Esophagus muscularis mucosa (tissue), 4 donors: ENCODE measurements at places on chromosomes 5 and 9.
A peak's percentile ranks its signal among the peaks of the same experiment; 100 is the strongest.

DNA sequence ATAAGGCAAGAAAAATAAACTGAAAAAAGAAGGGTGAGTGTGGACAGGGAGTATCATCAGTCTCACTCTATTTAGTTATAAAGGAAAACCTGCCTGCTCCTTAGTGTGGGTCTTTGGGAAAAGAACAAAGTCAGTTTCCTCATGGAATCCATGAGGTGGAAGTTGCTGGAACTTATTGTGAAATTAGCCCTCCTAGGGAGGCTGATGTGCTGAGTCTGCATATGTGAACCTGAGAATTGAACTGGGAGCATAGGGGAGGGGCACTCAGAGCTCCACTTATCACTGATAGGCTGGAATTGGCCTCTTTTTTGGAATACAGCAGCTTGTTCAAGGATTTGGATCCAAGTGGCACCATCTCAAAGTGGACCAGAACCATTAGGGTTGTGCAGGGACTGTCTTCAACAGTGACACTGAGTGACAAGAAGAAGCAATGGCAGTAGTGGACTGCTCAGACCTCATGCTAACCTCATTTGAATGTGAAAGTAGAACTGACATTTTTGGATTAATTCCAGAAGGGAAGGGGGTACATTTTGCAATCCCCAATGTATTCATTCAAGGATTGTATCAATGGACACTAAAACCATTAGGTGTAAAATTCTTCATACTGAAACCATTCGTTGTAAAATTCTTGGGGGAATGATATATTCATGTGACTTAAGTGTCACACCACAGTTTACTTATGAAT lies 103.6 kb upstream of the KLF9 start:
- no peaks in the 10 kb centered on the region for H3K27me3 ChIP-seq
- H3K4me3 ChIP-seq: no peak overlapping the region
- H3K4me1 ChIP-seq: no peaks in the 10 kb centered on the region

DNA sequence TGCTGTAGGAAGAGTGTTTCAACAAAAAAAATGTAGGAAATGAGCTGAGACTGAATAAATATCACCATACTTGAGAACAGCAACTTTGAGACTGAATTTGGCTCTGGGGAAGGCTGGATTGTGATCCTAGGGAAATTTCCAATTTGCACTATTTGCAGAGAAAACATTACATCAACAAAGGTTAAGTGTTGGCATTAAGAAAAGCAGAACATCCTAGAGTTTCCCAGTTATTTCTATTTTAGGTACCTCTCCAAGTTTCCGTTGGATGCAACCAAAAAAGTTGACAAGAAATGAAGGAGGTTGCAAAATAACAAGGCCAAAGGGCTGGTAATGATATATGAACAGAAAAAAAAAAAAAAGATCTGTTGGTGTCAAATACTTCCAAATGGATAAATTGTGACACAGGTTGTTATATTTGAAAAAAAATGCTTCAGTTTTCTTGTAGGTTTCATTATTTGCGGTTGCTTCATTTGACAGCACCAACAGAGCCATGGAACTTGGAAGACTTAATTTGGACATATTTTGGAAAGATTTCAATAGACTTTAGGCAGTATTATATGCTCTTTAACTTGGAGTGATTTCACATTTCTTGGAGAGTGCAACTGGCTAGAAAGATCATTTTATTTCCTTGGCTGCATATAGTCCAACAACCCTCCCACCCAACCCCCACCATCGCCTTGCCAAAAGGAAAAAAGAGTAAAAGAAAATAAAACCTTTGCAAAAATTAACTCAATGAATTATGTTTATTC lies 230.8 kb downstream of the ZNF608 start:
- no peak overlapping the region for H3K27ac ChIP-seq
- no peaks in the 10 kb centered on the region for H3K27me3 ChIP-seq
- no peak for DNase-seq
- no peaks in the 10 kb centered on the region for H3K36me3 ChIP-seq
- peaks cover 35% of the 10 kb centered on the region for H3K4me1 ChIP-seq

GRCh38 chr9:129262261-129262660 lies 84.2 kb upstream of the IER5L start:
- H3K36me3 ChIP-seq: no peaks in the 10 kb centered on the region
- no peak overlapping the region for H3K4me3 ChIP-seq
- peak overlapping the region; percentile 66 for H3K27ac ChIP-seq

- no peaks in the 10 kb centered on the region for H3K4me1 ChIP-seq
- H3K27ac ChIP-seq: no peak overlapping the region
- no peak for DNase-seq
- no peak overlapping the region for H3K4me3 ChIP-seq
- H3K27me3 ChIP-seq: no peaks in the 10 kb centered on the region
- H3K36me3 ChIP-seq: no peaks in the 10 kb centered on the region
These were observed 126.1 kb upstream of the POC5 start for GRCh38 chr5:75843319-75843718.

GRCh38 chr5:4208537-4208936 lies 612.9 kb downstream of the IRX1 start:
- H3K4me1 ChIP-seq: peaks cover 8% of the 10 kb centered on the region
- H3K36me3 ChIP-seq: no peaks in the 10 kb centered on the region
- DNase-seq: peak; percentile 70
- peaks cover 5% of the 10 kb centered on the region for H3K27me3 ChIP-seq
- H3K4me3 ChIP-seq: no peak overlapping the region
- H3K27ac ChIP-seq: no peak overlapping the region

GRCh38 chr9:6715755-6716643 lies 41.8 kb upstream of the KDM4C start:
- H3K4me1 ChIP-seq: peaks cover 8% of the 10 kb centered on the region
- H3K4me3 ChIP-seq: peak overlapping the region; percentile 49
- H3K27me3 ChIP-seq: no peaks in the 10 kb centered on the region
- H3K27ac ChIP-seq: no peak overlapping the region
- DNase-seq: no peak
- no peaks in the 10 kb centered on the region for H3K36me3 ChIP-seq

- DNase-seq: no peak
- no peaks in the 10 kb centered on the region for H3K36me3 ChIP-seq
- H3K4me3 ChIP-seq: no peak overlapping the region
- H3K27ac ChIP-seq: peak overlapping the region; percentile 21
- no peaks in the 10 kb centered on the region for H3K27me3 ChIP-seq
These were observed 22.2 kb downstream of the PIK3R1 start for GRCh38 chr5:68237715-68238114.
